Renal cortex interstitium (tissue), 15 donors: ENCODE measurements at places on chromosomes 7 and 10.

DNA sequence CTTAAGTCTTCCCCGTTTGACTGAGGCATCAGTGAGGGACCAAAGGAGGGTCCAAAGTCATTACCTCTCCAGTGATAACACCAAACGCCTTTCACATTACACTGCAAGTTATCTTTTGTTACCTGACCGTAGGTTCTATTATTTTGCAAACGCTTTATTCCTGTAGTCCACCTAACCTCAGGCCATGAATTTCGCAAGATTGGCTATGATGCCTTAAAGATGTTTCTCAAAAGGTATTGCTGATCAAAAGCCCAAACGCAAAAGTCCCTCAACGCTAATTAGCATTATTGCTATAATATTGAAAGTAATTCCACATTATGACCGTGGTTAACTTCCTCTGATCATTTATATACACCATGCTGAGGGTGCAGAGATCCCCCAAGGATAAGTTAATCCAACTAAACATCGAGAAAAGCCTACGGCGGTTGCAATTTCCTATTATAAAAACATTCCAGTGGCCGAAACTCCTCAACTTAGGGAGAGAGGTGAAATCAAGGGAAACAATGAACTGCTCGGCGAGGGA lies 649 bp downstream of the DNA2 start:
- DNase-seq, result no peak

DNA sequence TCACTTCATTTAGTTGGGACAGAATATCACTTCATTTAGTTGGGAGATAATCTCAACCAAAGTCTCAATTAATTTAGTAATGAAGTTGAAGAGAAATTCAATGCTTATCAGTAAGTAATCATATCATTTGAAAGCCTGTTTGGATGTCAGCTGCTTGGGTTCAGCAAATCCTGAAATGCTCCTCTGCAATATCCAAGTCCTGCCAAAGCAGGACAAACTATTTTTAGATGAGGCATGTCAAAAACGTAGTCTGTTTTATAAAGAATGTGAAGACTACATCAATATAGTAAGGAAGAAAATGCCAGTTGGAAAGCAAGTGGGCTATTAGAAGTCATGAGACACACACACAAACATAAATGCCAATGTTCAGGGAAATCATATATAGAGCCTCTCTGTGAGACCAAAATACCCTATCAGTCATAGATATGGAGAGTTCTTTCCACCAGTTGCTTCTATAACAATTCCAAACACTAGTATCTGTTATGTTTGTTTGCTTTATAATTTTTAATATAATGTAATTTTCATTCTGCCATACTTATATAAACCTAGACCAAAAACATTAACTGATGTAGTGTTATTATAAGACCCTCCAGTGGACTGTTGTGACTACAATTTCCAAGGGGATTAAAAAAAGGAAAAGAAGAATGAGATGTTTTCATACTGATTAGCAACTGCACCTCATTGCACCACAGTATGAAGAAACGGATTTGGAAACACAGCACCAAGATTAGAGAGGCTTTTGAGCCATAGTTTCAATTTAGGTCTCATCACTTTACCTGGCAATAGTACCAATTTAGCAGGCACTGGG lies 160.7 kb downstream of the LRRTM3 start:
- DNase-seq, result no peak

DNA sequence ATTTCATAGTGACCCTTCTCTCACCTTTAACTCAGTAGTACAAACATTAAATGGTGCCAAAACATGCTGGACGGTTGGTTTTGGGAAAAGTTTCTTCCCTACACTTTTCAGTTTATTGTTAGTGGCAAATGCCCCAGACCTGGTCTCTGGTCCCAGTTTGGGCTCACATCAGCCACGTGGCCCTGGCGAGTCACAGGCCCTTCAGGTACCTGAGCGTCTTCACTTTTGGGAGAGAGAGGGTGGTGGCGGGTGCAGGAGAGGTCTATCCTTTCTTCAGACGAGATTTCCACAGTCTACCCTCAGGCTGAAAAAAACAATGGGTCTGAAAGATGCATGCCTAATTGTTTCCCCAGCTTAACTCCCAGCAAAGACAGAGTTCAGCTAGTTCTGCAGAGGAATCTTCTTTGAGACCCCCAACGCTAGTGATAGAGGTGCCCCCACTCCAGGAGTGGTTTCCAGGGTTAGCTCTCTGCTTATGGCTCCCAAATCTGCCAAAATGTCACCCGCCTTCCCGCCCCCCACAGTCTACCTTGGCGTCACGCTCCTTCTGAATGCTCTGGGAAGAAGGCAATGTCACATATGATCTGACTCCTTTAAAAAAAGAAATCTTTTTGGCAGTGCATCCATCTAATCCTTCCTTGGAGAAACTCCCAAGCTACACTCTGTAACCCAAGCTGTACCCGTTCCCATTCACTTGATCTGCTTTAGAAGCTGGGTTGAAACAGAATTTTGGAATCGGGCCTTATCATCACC lies 384.8 kb upstream of the FOXK1 start:
- DNase-seq, result no peak

GRCh38 chr10:74738985-74739567 lies 87.3 kb upstream of the KAT6B start:
- DNase-seq, result no peak

DNA sequence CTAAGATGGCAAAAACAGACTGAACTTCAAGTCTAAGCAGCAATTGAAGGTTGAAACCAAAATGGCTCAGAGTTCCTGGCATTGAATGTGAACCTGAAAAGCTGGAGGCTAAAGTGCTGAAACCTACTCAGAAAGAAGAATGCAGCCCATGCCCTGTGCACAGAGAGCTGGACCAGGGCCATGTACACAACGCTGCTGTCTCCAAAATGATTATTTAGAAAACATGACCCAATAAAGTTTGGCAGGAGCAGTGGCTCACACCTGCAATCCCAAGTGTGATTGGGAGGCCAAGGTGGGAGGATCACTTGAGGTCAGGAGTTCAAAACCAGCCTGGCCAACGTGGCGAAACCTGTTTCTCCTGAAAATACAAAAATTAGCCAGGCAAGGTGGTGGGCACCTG lies 158.9 kb downstream of the AKR1D1 start:
- DNase-seq, result no peak

DNA sequence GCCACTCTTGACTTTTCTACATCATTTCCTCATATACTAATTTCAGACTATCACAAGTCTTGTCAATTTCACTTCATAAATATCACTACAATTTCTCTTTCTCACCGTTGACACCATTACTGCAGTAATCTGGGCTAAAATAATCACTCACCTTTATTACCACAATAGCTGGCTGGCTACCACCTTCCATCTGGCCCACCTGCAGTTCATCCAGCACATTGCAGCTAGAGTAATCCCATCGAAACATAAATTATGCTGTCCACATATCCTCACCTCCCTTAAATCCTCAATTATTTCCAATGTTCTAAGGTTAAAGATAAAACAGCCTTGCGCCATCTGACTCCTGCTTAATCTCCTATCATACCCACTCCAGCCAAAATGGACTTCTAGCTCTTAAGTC lies 16.0 kb downstream of the DGKB start:
- no peak for DNase-seq

GRCh38 chr10:84846658-84847316 lies 518.4 kb downstream of the CCSER2 start:
- no peak for DNase-seq

GRCh38 chr10:595473-595872 lies 94.0 kb downstream of the DIP2C start:
- DNase-seq, result no peak

GRCh38 chr10:119652361-119652730 lies 1.2 kb downstream of the BAG3 start:
- no peak for DNase-seq

DNA sequence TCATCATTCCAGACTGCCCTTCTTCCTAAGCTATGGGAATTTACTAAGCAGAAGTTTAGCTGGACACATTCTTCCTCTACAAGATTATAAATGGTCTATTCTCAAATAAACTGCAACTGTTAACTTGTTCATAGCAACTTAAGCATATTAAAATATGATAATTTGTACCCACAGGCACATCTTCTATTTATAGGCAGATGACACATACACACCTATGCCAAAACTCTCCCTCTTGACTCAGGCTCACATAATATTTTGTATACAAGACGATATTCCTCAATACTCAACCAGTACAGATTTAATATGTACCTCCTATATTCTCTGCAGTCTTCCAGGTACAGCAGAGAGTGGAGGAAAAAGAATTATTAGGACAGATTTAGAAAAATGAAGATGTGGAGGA lies 232.7 kb upstream of the KIAA1217 start:
- no peak for DNase-seq

DNA sequence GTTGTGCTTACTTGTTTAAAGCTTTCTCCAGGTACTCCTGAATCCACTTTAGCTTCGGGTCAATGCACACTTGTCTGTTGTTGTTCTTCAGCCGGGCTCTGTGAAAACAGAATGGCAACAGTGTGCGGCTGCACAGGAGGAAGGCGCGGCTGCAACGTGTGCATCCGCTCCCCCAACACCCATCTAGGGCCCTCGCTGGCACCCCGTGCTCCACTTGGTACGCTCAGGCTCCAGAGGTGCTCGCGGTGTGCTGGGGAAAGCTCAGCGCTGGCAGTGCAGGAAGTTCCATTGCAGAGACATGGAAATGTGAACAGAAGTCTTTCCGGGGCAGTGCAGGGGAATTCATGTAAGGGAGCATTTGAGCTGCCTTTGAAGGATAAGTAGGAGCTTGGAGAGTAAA lies 6.3 kb downstream of the CXCL12 start:
- DNase-seq, result no peak

DNA sequence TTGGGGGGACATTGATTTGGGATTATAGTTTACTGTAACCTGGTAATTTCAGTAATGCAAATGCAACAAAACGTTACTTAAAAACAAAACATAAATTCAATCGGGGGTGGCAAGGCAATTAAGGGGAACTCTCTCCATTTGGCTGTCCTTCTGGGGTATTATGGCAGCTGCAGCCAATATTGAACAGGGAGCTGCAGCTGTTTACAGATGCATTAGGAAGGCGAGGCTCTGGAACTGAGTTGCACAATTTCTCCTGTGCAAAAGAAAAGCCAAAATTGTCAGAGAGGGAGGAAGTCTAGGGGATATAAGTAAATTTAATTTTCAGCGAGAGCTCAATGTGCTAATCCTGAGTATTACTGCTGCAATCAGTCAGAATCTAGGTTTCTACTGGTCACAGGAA lies 36.1 kb downstream of the NEUROD6 start:
- DNase-seq, result no peak

DNA sequence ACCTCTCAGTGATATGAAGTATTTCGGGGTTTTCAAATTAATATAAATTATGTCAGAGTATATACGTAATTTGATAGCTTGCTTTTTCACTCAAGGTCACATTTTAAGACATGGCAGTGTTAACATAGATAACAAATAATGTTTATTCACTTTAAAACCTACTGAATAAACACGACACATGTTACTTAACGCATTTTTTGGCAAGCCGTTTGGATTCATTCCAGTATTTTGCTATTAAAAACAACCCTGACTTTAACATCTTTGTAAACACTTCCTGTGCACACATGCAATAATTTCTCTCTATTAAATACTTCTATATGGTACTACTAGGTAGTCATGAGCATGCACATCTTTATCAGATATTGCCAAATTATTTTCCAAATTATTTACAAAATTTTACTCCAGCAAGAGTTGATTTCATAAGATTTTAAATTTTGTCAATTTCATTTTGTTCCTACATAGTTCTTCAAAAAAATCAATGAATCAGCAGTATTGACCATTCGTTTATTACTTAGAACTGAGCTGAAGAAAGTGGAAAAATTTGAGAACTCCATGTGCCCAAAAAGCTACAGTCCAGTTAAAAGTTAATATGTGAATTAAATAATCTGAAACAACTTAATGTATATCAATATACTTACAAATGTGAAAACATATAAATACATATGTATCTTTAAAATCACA lies 26.8 kb upstream of the THSD7A start:
- DNase-seq, result no peak

DNA sequence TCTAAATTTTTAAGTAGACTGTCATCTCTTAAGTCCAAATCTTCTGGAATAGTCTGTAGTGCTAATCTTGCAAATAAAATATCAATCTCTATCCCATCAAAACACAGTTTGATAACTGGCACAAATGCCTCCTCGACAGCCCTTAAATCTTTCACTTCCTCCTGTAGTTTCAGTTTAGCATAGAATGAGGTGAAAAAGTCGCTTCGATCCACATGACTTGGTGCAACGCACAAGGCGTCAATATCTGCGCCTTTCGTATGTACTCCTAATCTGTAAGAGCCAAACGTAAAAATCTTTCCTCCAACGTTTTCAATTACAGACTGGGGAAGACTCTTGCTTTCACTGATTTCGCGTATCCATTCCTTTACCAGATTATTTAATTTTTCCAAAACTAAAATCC lies 603 bp downstream of the PAPOLB start:
- no peak for DNase-seq

- no peak for DNase-seq
Observed at GRCh38 chr10:17476073-17476472, 21.7 kb upstream of the ST8SIA6 start.

GRCh38 chr7:143040209-143040715 lies 11.9 kb upstream of the OR6V1 start:
- DNase-seq, result no peak

- no peak for DNase-seq
Observed at GRCh38 chr7:24778543-24779282, 21.4 kb upstream of the GSDME start.

GRCh38 chr10:26219676-26220075 lies 3.1 kb downstream of the GAD2 start:
- no peak for DNase-seq

GRCh38 chr7:149822353-149822943 lies 15.7 kb upstream of the ZNF862 start:
- DNase-seq, result no peak

GRCh38 chr7:121244120-121244870 lies 84.5 kb upstream of the WNT16 start:
- no peak for DNase-seq

DNA sequence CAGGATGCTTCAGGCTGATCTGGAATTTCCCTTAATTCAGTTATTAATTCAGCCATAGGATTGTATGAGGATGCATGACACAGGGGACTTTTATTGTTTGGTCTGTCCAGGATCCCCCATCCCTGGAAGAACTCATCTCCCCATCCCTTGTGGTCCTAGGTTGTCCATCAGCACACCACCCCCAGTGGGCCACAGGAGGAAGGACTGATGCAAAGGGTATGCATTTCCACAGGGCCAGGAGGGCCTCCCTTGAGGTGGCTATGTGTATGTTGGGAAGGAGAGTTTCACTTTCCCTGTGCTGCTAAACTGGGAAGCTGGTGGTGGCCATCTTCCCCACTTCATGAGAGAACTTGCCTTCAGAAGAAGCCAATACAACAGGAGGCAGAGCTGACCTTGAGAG lies 44.6 kb upstream of the GRB10 start:
- no peak for DNase-seq

DNA sequence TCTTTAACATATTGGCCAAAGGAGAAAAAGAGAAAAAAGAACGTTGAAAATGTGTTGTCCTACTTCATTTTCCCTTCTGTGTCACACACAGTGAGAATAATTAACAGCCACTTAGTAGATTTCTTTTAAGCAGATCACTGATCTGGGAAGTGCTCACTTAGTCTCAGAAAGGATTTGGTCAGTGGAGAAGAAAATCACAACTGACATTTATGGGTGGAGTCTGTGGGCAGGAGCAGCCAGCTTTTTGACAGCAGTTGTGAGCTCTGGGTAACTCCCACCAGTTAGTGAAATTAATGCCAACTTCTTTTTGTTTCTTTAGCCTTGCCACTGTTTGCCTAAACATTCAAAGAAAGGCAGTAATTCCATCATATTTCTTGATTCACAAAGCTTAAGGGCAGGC lies 49.7 kb downstream of the CDK14 start:
- DNase-seq, result no peak
